ENCODE measurements at places on chromosomes 12 and 14.

- no peak for DNase-seq
Measured at GRCh38 chr12:58540480-58541299, 379.6 kb downstream of the LRIG3 start.

DNA sequence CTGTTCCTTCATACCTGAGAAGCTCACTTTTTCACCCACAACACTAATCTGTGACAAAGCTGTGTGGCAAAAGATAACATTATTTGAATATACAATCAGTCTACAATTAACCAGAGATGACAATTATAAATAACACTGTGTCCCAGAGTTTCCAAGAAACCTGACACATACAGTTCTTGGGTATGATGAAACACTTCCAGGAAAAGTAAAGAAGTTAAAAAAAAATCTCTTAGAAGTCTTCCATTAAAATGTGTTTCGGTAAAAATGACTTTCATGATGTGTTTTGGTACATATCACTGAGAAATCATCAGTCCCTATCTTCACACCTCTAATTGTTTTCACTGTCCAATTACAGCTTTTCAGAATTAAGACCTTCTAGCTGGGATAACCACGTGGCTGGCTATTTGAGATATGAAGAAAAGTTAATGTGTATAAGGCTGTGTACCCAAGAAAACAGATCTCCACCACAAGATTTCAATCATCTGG is 390.2 kb downstream of the SOX5 start:
- DNase-seq = no peak

DNA sequence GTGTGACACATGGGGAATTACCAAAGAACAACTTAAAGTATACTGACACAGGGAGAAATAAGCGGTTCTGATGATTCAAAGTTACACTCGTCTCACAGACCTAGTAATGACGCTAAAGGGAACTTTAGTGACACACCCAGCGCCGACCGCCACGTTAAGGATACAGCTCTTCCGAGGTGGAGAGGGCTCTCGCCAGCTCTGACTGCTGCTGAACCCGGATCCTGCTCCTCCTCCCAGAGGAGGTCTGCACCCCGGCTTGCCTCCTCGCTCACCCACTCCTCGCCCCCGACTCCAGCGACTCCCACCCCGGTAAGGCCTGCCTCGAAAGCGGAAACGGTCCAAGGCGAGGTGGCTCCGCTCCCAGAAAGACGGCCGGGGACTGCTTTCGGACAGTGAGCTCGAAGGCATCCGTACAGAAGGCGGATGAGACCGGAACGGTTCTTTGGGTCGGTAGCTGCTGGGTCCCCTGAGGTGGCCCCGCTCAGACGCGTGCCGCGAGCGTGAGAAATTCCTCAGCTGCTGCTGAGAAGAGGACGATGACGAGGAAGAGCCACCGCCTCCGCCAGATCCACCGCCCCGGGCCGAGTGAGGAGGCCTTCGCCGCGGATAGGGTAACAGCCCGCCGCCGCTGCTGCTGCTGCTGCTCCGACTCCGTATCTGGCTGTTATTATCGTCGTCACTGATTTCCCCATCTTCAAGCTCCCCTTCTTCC is 643 bp downstream of the ZFC3H1 start:
- DNase-seq = peak; percentile 43

- no peak for DNase-seq
Measured at GRCh38 chr14:34633742-34634141, 3.8 kb upstream of the SNX6 start.

GRCh38 chr12:56714431-56714929 is 10.6 kb downstream of the NACA start:
- DNase-seq = no peak

Data from stimulated activated CD4-positive, alpha-beta T cell treated with anti-CD3 and anti-CD28 coated beads, Interleukin-15, amount 100 ng/mL, for 1 hour (primary cell).